ENCODE measurements at places on chromosomes 5 and 9. TPM values are rescaled to one million over a fixed set of nuclear protein-coding genes. Genes with fewer than 3 reads are reported as not detected.

The CATSPER3 gene
- total RNA-seq: 0.29 TPM

The PCDHB11 gene
- total RNA-seq: not detected

The PRDM9 gene
- not detected for total RNA-seq

The PHF24 gene
- total RNA-seq: not detected

The DCAF10 gene
- total RNA-seq: 15.1 TPM

The MYMK gene
- total RNA-seq: not detected

The NUTM2F gene
- total RNA-seq: not detected

The GZMA gene
- total RNA-seq: 13.3 TPM

The OTP gene
- total RNA-seq: not detected

The PRSS3 gene
- total RNA-seq: 0.84 TPM

The FIBCD1 gene
- total RNA-seq: not detected

The ANKRD33B gene
- total RNA-seq: 29.6 TPM

The IDNK gene
- total RNA-seq: 5.9 TPM

The TMEM267 gene
- 18.4 TPM for total RNA-seq

The DOK3 gene
- 4.2 TPM for total RNA-seq

The ANKRD18A gene
- 0.79 TPM for total RNA-seq

The ZNF622 gene
- 45.9 TPM for total RNA-seq

The OR1J4 gene
- not detected for total RNA-seq

The ZNF483 gene
- total RNA-seq: 2.7 TPM

The LRRC19 gene
- not detected for total RNA-seq

The LHX6 gene
- not detected for total RNA-seq

The PALM2AKAP2 gene
- total RNA-seq: not detected

The GABRA6 gene
- not detected for total RNA-seq

The DMRT1 gene
- total RNA-seq: not detected

The RNF224 gene
- not detected for total RNA-seq

The SLC6A18 gene
- not detected for total RNA-seq

The PCDHGA7 gene
- not detected for total RNA-seq

The TMEFF1 gene
- 0.37 TPM for total RNA-seq

The TMEM8B gene
- total RNA-seq: 2.1 TPM

The TAF11L10 gene
- total RNA-seq: not detected

The HOMER1 gene
- total RNA-seq: 11.1 TPM

The PCDHGB3 gene
- total RNA-seq: 0.28 TPM

The HAVCR1 gene
- 0.27 TPM for total RNA-seq

The SLC6A19 gene
- not detected for total RNA-seq

The ADCY2 gene
- total RNA-seq: not detected

The FGD3 gene
- total RNA-seq: 54.6 TPM

The IL9 gene
- total RNA-seq: 12.5 TPM

The TMOD1 gene
- total RNA-seq: 1.5 TPM

The CNTLN gene
- total RNA-seq: 0.24 TPM

The RNF183 gene
- not detected for total RNA-seq

The TGFBI gene
- 8.8 TPM for total RNA-seq

The SMIM32 gene
- not detected for total RNA-seq

The NAIP gene
- 2.5 TPM for total RNA-seq

The CD14 gene
- 3.1 TPM for total RNA-seq

The SMIM33 gene
- 0.11 TPM for total RNA-seq

The SHOC1 gene
- total RNA-seq: not detected
